Suppressor macrophage (primary cell): ENCODE measurements at places on chromosomes 12 and 14.

- DNase-seq: peak; percentile 84
These were observed at the start of gene CIDEB for GRCh38 chr14:24307575-24308341. TSS of gene CIDEB (minus strand) at chr14:24307977. CDS start at chr14:24307858, 119 bp downstream.

GRCh38 chr12:62693376-62694050 is 226.9 kb downstream of the MON2 start:
- no peak for DNase-seq

DNA sequence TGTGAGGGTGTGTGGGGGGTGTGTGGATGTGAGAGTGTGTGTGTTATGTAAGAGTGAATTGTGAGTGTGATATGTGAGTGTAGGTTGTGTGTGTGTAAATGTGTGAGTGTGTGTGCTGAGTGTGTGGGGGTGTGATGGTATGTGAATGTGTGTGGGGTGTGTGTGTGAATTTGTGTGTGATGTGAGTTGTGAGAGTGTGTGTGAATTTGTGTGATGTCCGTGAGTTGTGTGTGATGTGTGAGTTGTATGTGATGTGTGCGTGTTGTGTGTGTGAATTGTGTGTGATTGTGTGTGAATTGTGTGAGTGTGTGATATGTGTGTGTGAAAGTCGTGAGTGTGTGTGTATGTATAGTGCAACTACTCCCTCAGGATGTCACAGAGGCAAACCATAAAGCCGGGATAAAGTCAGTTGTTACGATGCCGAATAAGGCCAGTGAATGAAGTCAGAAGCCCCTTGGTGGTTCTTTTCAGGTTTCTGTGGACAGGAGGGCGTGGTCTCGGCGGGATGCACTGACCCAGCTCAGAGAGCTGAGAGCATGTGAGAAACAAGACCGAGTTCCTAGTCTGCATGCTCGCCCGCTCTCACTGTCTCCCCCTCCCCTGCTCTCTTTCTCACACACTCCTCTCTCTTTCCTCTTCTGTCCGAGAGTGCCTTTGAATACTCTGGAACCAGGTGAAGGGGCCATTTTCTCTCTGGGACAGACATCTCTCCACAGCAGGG is 71.8 kb upstream of the MAX start:
- no peak for DNase-seq

- no peak for DNase-seq
These were observed 4.7 kb upstream of the PLBD1 start for GRCh38 chr12:14572401-14572800.

DNA sequence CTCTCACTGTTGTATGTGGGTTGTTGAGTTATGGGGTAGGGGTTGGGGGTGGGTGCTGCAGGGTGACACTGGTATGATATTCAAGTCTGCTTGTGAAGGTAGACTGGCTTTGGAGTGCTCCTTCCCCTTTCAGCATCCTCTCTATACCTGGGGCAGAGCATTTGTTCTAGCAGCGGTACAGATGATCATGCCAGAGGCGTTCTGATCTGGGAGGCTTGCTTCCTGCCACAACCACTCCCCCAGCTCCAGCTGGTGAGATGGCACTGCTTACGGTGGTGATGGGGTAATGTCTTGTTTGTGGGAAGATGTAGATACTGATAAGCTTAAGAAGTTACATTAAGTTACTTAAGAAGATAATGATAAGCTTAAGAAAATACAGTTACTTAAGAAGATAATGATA is 131.8 kb downstream of the ERC1 start:
- no peak for DNase-seq

DNA sequence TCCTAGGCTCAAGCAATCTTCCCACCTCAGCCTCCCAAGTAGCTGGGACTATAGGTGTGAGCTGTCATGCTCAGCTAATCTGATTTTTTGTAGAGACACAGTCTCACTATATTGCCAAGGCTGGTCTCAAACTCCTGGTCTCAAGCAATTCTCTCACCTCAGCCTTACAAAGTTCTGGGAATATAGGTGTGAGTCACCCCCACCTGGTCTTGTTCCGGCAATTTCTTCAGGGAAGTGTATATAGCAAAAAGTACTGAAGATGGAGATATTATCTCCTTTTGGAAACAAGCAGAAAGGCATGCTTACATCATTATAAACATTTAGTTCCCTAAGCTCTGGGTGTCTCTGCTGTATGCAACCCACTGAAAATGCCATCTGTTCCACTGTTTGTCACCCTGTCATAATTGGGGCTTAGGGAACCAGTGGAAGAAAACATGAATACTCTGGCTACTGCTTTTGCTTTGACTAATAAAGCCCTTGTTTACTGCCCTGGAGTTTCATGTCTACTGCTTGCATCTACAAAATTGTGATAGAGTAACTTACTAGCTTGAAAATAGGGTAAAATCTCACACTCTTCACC is 940.2 kb downstream of the GALC start:
- no peak for DNase-seq

- no peak for DNase-seq
These were observed 68.0 kb downstream of the RASSF3 start for GRCh38 chr12:64678248-64678647.

DNA sequence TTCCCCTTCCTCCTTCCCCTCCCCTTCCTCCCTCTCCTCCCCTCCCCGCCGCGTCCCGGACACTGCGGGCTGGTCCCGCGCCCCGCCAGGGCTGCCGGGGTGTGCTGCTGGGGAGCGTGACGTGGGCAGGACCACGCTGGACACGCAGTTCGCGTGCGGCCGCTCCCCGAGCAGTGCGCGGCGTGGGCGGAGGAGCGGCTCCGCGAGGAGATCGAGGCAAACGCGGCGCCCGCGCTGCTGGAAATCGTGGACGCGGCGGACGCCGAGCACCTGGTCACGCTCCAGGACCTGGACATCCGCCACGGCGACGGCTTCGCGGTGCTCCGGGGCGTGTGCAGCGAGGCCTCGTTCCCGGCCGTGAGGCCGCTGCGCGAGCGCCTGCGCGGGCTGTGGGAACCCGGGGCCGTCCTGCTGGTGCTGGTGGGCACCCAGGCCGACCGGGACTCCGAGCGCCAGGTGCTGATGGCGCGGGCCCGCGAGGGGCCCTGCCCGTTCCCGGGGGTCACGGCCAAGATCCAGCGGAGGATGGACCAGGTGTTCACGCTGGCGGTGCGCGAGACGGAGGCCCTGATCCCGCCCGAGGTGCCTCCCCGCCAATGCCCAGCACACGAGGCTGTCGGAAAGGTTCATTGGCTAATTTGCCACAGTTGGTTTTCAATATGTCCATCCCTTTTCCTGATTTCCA is 84.3 kb downstream of the TNFAIP2 start:
- DNase-seq: no peak

GRCh38 chr12:91332302-91332701 is 149.7 kb upstream of the DCN start:
- no peak for DNase-seq

- DNase-seq: no peak
These were observed 465.2 kb downstream of the SOX5 start for GRCh38 chr12:23484238-23484637.

GRCh38 chr12:96334502-96334901 is 65.7 kb downstream of the CDK17 start:
- DNase-seq: no peak

DNA sequence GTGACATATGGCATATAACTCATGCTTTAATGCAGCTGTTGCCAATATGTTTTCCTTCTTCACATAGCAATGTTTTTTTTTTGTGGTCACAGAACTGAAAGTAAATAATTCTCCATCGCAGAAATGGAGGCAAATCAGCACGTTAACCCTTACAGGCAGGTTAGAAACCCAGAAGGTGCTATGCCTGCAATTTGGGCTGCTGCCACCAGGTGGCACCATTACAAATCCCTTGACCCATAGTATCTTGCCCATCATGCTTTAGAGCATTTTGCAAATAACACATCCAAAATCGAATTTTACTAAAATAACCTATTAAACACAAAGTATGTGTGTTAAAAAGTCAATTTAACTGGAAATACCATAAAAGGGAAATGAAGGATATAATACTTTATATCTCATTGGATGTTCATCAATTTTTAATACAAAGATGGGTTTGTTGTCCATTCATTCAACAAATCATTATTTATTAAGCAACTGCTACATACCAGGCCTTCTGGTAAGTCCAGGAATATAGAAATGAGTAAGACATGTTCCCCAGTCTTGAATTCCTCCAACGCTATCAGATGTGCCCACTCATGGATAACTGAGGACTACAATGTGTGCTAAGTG is 340.1 kb downstream of the GLT1D1 start:
- peak; percentile 46 for DNase-seq
